Breast epithelium (tissue), 4 donors: ENCODE measurements at places on chromosomes 1 and 21. TPM values are rescaled to one million over a fixed set of nuclear protein-coding genes. Genes with fewer than 3 reads are reported as not detected.

DNA sequence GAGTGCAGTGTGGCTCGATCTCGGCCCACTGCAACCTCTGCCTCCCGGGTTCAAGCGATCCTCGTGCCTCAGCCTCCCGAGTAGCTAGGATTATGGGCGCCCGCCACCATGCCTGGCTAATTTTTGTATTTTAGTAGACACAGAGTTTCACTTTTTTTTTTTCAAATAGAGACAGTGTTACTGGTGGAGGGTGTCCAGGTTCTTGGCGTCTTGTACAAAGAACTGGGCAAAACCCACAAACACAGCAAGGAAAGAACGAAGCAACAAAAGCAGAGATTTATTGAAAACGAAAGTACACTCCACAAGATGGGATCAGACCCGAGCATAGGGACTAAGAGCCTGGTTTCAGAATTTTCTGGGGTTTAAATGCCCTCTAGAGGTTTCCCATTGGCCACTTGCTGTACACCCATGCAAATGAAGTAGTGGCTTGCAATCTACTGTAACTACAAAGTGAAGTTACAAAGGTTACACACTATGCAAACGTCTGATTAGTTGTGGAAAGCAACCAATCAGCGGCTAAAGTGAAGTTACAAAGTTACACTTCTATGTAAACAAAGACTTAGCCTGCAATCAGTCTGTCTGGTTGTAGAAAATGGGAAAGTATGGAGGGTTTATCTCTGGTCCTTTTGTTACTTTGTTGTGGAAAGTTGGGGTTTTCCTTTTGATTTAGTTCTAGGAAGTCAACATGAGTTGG, 199.1 kb downstream of the DYRK1A start:
- no peak for DNase-seq

Gene NECTIN4
- total RNA-seq, result not detected

- no peak for DNase-seq
Observed at GRCh38 chr1:22107126-22107525, 35.8 kb downstream of the WNT4 start.

Gene VANGL2
- total RNA-seq, result 0.48 TPM

Gene VAMP3
- 167 TPM for total RNA-seq

Gene TXNIP
- 2,506 TPM for total RNA-seq

- no peak for DNase-seq
Observed at GRCh38 chr1:77540501-77541161, 141.8 kb downstream of the ZZZ3 start.

Gene CELA2B
- total RNA-seq, result not detected

GRCh38 chr1:202085682-202086373, 36.9 kb upstream of the GPR37L1 start:
- DNase-seq, result peak; percentile 89

GRCh38 chr1:220338759-220339158, 66.5 kb upstream of the RAB3GAP2 start:
- no peak for DNase-seq

GRCh38 chr1:204574865-204575163, 58.6 kb downstream of the MDM4 start:
- no peak for DNase-seq

Gene VAV3
- 153 TPM for total RNA-seq

DNA sequence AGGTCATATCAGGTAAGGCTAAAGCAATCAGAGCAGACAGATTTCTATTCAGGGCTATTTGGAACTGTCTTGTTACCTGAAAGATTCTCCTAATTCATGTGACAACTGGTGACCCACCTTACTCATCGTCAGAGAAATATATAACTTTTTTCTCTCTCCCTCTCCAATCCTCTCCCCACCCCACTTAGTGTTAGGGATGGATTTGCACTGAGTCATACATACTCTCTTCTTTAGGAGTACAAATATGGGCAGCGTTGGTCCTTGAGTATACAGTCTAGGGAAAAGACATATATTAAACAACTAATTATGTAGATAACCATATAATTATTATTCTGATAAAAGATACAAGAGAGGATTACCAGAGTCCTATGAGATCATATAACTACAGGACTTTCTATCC, 246.3 kb downstream of the HHIPL2 start:
- no peak for DNase-seq

DNA sequence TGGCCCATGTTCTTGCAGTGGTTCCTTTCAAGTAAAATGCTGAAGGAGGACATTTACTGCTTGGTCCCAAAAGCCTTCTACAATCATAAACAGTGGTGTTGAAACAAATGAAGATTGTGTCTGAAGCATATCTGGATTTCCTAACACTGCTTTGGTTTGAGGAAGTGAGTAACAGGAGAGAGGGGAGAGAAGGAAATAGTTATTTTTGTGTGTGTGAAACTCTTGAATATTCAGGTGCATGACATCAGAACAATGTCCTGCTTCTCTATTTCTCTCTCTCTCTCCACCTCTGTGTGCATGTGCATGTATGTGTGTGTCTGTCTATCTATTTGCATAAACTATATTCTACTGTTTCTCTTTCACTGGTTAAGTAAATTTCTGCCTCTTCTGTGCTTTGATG, 61.4 kb upstream of the TNFSF18 start:
- no peak for DNase-seq

- no peak for DNase-seq
Observed at GRCh38 chr1:106615473-106615872, 441.0 kb upstream of the PRMT6 start.

- no peak for DNase-seq
Observed at GRCh38 chr1:237817277-237817676, 73.4 kb downstream of the ZP4 start.

Gene GPR37L1
- total RNA-seq, result not detected

DNA sequence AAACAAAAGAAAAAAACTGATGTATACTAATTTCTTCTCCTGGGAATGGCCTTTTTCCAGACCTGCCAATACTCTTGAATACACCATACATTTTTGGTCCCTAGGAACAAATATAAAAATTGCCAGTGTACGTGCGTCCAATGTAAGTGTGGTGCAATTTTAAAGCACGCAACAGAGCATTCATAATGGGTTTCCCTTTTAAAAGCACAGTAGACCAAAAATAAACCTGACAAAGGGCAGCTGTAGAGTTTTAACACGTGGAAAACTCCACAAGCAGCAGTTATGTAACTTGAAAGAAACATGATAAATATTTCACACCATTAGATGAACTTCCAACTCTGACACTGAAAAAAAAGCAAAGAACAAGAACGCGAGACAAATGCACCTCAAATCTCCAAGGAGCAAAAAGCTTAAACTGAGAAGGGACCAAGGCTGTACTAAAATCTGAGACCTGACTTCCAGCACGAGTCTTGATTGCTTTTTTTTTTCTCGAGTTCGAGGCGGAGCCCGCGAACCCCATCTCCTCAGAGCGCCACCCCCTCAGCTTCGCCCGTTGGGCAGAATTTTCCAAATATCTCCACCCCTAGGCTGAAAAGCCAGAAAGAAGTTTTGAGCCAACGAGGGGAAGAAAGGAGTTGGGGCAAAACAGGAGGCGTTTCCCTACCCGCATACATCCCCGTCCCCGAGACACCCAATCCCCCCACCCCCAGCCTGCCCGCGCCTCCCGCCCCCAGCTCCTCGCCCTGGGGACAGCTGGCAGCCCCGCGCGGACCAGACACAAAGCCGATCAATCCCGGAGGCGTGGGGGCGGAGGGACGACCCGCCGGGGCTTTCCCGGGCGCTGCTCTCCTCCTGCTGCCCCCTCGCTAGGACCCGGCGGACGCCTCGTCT, at the start of gene JAM2:
TSS of gene JAM2 (plus strand) at position 599 of the 891 bp plus-strand sequence. CDS start 564 bp downstream, outside the sequence.
- DNase-seq, result no peak

GRCh38 chr1:43566382-43567044, 35.8 kb downstream of the PTPRF start:
- no peak for DNase-seq

DNA sequence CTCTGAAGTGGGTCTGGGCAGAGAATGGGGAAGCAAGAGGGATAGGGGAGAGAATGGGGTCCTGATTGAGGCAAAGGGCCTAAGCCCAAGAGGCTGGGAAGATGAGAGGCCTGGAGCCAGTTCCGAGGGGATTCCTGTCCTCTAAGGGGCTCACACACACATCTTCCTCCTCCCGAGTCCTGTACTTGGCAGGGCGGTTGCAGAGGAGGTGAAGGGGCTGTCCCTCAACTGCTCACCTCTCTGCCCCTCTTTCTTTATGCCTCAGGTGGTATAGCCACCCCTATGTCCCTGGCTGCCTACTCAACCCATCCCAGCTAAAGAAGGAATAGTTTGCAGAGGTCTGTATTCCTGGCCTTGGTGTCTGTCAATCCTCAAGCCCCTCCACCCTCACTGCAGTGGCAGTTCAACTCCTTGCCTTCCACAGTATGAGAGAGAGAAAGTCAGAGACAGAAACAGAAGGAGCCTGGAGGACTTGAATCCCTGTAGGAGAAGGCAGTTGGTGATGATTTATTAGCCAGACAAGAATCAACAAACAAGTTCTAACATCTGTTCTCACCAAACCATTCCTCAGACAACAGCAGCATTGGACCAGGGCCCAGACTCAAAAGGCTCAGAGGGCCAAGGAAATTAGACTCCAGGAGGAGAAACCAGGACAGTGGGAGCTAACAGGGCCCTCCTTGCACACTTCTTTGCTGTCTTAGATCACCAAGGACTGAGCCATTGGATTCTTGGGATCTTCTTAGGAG, 10.7 kb downstream of the SH2D2A start:
- no peak for DNase-seq

Gene RNU1-4
- total RNA-seq, result under 0.01 TPM

DNA sequence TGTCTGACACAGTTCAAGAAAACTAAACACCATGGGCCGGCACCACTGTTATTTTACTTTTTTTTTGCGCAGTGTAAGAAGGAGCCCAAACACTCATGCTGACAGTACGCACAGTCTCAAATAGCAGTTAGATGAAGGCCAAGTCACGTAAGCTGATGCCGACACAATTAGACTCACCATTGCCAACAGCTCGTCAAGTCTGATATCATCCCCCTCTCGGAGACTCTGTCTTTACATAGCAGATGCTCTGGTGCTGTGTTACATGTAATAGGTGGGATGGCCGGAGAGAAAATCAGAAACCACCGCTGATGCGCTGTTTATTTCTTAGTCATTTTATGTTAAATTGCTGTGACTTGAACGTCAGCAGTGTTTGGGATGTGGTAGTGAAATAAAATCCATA, 49.3 kb downstream of the TGFB2 start:
- no peak for DNase-seq
